AG09309 (cell line): ENCODE measurements at places on chromosomes 7 and 10.

- no peak for DNase-seq
Measured at GRCh38 chr7:1288996-1289551, 56.4 kb downstream of the UNCX start.

DNA sequence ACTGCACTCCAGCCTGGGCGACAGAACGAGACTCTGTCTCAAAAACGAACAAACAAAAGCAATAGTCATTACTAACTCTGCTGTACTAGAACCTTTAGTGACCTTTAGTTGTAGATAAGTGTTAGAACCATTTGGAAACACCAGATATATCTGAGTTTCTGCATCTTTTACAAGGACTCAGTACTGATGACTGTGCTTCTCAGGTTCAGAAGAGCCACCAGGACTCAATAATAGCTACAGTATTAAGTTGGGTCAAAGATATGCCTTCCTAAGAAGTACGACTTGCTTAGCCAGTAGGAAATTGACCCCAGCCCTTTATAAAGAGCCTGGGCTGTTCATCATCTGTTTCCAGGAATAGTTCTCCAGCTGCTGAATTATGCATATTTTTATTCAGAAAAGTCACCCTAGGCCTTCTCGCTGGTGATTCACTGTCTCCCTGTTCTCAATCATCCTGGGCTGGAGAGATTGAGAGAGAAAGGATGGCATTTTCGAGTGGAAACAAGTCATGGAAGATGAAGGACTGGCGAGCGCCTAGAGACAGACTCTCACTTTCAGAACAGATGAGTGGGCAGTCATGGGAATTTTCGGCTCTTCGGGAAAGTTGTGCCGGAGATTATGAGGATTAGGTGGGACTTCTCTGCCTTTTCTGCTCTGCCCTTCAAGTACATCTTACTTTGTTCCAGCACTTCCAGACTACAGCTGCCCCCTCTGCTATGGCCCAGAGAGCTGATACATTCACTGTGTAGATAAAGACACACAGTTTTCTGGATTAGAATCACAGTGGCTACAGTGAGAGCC is 316.1 kb downstream of the CCDC3 start:
- DNase-seq: no peak

DNA sequence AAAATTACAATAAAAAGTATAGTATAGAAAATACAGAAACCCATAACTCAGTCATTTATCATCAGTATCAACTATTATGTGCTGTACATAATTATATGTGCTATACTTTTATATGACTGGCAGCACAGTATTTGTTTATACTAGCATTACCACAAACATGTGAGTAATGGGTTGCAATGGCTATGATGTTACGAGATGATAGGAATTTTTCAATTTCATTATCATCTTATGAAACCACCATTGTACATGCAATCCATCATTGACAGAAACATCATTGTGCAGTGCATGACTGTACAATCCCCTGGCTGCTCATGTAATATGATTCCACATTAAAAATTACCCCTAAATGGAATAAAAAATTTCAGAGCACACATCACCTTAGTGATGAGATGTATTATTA is 55.7 kb upstream of the TMEM229A start:
- no peak for DNase-seq

- DNase-seq: no peak
Measured at GRCh38 chr10:77907900-77908717, 18.4 kb downstream of the DLG5 start.

- DNase-seq: no peak
Measured at GRCh38 chr7:98511175-98511574, 105.9 kb upstream of the NPTX2 start.

GRCh38 chr10:77286531-77287508 is 350.8 kb downstream of the KCNMA1 start:
- DNase-seq: no peak

DNA sequence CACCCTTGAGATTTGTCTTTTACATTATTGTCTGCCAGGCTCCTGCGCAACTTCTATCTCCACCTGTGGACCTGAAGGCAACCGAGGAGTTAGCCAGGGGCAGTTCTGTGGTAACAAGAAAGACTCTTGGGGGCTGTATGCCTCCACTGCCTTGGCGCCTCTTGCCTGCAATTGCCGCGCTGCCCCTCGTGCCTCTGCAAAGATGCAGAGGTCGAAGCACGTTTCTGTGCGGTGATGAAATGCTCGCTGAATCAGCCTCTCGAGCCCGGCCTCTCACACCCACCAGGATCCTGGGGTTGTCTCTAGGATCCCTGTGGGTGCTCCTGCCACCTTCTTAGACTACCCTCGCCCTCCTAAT is 486 bp upstream of the LHFPL3 start:
- no peak for DNase-seq

- DNase-seq: no peak
Measured at GRCh38 chr7:41261080-41261479, 441.8 kb downstream of the INHBA start.

- no peak for DNase-seq
Measured at GRCh38 chr7:25246306-25246705, 18.0 kb upstream of the NPVF start.

DNA sequence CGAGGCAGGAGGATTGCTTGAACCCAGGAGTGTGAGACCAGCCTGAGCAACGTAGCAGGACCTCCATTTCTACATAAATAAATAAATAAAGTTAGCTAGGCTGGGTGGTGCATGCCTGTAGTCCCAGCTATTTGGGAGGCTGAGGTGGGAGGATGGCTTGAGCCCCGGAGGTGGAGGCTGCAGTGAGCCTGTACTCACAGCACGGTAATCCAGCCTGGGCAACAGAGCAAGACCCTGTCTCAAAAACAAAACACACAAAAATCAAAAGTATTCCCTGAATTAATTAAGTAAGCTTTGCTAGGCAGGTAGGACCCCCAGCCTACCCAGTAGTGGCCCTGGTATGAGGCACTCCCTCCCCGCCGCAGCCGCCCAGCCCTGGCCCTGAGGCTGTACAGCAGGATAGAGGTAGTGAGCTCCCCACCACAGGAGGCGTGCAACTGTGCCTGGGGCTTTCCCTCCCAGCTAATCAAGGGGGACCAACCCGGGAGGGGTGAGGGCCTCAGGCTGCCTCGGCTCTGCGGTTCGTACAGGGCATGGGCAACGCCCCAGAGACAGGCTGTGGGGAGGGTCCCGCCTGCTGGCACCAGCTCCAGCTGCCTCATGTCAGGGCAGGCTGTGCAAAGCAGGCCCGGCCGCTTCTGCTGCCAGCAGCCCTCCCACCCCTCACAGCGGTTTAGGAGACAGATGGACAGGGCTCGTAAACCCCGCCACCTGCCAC is 1.0 kb upstream of the CYP2W1 start:
- DNase-seq: no peak

DNA sequence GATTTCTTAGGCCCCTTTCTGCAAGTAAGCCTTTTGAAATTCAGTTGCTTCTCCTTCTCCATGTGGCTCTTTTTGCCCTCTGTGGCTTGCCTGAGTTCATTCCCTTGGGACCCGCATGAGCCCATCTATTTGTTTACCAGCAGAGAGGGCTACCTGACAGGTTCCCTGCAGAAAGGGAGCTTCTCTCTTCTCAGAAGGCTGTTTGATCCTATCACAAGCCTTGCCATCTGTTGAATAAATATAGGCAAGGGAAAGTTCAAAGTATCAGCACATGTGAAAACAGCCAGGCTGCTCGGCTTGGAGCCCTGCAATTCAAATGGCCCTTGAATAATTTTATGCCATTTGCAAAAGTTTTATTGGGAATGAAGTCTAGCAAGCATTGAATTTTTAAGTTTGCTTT is 720.2 kb upstream of the FZD8 start:
- no peak for DNase-seq

GRCh38 chr7:108038986-108039385 is 36.0 kb upstream of the LAMB1 start:
- no peak for DNase-seq

DNA sequence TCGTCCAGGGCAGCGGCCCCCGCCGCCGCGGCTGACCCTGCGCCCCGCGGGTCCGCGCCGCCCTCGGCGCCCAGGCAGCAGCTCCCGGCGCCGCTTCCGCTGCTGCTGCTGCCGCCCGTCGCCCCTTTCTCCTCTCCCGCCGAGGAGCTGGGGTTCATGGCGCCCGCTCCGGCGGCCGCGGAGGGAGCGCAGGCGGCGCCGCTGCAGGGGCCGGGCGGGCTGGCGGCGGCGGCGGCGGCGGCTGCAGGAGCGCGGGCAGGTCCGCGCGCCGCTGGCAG is 286 bp downstream of the DGKI start:
- DNase-seq: no peak

DNA sequence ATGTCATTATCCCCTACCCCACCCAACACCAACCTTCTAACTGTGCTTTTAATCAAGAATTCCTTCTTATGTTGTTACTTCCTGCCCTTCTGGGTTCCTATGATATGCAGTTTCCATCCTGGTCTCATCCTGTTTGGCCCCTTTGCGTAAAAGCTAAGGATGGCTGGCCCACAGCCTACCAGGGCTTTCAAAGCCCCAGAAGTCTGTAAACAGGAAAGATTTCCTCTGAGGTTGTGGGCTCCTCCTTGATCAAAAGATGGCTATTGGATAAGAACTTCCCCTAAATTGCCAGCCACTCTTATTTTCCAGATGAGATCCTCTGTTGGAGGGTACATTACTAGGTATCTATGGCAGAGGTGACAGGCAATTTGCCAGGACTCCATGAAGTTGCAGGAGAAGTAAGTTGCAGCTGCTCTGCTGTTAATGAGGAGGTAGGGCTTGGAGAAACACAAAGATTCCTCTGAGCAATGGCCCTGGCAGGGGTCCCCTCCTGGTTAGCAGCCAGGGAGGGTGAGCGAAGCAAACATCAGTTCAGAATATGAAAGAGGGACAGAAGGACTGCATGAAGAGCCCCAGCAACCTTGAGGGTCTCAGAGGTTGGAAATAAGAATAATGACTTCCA is 32.1 kb downstream of the NRP1 start:
- no peak for DNase-seq

- no peak for DNase-seq
Measured at GRCh38 chr7:77537136-77537777, at the start of gene PTPN12. TSS of gene PTPN12 (plus strand) at chr7:77537295. CDS start at chr7:77537547, 252 bp downstream.

GRCh38 chr7:47377741-47378140 is 204.2 kb downstream of the TNS3 start:
- DNase-seq: no peak

DNA sequence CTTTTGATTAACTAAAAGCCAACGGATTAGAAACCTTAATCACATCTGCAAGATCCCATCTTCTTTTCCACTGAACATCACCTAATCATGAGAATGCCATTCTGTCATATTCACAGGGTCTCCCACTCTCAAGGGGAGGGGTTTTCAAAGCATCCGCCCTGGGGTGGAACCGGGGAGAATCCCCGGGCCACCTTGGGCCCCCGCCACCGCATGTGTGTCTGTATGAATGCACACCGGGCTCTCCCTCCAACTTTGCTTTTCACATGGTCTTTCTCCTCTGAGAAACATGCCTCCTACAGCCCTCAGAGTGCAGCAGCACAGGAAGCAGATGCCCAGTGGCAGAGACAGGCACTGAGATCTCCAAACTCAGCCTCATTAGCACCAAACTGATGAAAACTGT is 233.2 kb upstream of the PPP2R2D start:
- no peak for DNase-seq

GRCh38 chr7:11373546-11374142 is 400.0 kb downstream of the PHF14 start:
- DNase-seq: no peak

GRCh38 chr7:24291271-24291670 is 7.3 kb downstream of the NPY start:
- DNase-seq: no peak
